Putamen (tissue), 1 donor: ENCODE measurements at places on chromosomes 16 and 17.

- no peak for DNase-seq
Observed at GRCh38 chr17:7284911-7285310, 3.4 kb downstream of the SLC2A4 start.

- DNase-seq = no peak
Observed at GRCh38 chr17:58615768-58616659, 75.8 kb downstream of the TEX14 start.

- DNase-seq = no peak
Observed at GRCh38 chr17:901191-901950, 78.2 kb downstream of the NXN start.

DNA sequence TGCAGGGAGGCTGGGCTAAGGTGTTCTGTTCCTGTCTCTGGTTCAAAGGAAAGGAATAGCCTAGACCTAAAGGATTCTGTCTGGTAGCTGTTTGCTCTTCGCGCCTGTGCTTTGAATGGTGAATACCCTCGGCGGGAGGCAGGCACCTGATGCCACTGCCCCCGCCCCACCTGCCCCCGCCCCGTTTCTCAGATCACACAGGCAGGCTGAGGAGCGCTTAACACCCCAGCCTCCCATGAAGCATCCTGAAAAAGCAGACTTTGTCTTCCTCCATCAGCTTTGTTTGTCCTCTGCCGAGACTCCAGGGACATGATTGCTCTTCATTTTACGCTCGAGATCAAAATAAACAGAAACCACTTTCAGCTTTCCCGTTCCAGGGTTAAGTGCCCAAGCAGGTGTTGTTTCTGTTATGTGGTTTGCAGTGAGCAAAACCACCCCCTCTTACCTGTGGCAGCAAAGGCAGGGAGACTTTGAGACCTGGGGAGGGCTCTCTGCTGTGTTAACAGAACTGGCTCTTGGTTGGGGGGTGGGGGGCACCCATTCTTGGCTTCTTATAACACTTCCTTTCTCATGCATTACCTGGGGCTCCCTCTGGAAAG, 452.1 kb downstream of the WWOX start:
- no peak for DNase-seq

DNA sequence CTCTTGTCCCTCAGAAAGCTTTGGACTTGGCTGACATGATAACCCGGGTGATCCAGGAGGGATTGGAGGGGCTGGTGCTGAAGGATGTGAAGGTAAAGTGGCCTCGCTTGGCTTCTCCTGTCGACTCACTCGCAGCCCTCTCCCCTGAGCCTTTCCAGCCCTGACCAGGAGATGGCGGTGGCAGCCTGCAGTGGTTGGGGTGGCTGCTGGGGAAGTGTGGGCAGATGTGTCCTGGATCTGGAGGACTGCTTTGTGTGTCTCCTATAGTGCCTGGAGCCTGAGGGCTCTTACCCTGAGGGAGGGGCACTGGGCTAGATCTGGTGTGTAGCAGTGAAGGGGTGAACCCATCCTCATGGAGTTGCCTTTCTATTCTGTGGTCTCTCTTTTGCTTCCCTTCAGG, 17.9 kb downstream of the LIG3 start:
- DNase-seq = peak; percentile 70

GRCh38 chr16:1789643-1790045, 3.9 kb downstream of the IGFALS start:
- DNase-seq = no peak

DNA sequence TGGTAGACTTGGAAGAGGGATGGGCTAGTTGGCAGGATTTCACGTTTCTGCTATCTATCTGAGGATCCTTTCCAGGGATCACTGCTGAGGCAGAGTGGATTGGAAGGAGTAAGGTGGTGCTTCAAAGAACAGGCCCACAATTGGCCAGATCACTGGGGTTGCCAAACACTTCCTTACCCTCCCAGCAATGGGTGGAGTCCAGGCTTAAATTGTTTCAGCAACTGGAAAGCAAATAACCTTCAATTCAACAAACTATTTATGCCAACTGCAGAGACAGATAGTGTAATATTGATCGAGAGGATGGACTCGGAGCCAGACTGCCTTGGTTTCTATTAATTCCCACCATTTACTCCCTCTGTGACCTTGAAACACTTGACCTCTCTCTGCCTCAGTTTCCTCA, 2.1 kb downstream of the ARRB2 start:
- no peak for DNase-seq

DNA sequence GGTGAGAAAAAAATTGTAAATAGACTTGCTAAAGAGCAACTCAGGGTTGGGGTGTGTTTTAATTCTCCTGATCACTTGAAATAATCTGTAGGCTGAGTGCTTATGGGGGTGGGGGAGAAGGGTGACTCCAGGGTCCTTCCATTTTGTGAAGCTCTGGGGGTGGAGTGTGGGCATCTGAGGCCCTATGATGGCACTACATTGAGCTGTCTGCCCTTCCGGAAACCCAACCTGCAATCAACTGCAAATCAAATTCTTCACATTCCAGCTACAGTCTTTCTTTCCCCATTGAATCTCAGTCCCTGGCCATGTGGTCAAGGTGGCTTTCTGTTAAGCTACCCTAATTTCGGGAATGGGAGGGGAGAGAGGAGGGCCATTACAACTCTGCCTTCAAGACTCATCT, 6.0 kb upstream of the CDC6 start:
- no peak for DNase-seq

- DNase-seq = no peak
Observed at GRCh38 chr16:66698046-66698445, 1.5 kb upstream of the CMTM4 start.

DNA sequence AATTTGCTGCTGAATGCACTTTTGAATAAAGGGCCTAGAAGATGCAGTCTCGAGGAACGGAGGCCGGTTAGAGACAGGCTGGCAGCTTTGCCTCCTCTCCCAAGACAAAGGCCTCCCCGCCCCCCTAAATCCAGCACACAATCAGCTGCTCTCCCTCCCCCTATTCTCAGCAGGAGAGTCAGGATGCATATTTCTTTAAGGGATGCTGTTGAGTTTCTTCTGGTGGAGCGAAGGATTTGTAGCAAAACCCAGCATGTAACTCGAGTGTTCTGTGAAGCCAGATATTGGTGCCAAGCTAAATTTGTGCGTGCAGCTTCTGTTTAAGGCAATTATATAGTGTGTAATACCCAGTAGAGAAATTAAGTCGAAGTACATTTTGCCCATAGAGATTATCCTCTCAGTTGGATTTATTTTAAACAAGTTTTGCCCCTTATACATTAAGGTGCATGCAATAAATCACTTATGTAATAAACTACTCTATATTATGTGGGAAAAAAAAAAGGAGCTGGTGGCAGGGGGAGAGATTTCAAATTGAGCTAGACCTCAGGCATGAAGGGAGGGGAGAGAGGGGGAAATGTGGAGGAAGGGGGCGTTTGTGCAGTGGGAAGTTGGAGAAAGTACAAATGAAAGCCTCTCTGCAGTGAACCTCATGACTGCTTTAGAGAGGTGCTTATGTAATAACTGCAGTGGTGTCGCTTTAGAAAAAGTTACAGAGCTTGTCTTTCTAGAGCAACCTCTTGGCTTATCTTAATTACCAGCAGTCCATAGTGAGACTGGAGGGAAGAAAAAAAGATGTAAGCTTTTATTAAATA, 599.2 kb downstream of the MAF start:
- DNase-seq = peak; percentile 62

DNA sequence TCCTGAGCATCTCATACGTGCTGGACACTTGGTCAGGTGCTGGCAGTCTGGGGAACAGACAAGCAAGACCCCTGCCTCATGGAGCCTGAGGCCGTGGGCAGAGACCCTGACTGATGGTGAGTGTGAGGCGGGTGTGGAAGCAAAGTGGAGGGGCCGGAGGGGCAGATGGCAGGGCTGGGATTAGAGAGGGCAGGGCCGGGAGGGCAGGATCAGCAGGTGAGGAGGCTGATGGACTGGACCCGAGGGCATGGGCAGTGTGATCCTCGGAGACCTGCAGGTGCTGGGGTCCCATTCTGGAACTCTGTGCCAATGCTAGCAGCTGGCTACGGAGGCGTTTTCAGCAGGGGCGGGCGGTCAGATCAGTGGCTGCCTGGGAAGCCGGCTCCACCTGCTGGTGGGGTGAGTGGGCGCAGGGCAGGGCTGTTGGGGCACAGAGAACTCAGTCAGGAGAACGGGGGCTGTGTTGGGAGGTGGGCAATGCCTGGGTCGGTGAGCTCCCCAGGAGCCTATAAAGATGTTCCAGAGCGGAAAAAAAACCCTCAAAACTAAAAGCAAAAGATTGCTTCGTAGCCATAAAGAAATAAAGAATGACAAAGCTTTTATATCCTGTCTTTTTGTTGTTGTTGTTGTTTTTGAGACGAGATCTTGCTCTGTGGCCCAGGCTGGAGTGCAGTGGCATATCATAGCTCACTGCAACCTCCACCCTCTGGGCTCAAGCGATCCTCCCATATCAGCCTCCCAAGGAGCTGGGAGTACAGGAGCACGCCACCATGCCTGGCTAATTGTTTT, 8.9 kb upstream of the C16orf74 start:
- DNase-seq = no peak

- DNase-seq = no peak
Observed at GRCh38 chr16:50908468-50908867, 166.6 kb downstream of the CYLD start.

- no peak for DNase-seq
Observed at GRCh38 chr16:48914070-48914469, 304.1 kb upstream of the N4BP1 start.

DNA sequence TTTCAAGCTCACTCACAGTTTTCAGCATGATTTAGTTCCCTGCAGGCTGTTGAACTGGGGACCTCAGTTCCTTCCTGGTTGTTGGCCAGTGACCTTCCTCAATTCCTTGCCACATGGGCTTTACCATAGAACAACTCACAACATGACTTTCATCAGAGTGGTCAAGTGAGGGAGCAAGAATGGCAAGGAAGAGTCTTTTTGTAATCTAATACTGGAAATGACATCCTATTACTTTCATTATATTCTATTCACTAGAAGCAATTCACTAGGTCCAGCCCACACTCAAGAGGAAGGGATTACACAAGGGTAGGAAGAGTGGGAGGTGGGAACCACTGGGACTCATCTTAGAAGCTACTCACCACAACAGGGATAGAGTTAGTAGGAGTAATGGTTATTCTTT, 57.6 kb downstream of the SYT17 start:
- DNase-seq = no peak

DNA sequence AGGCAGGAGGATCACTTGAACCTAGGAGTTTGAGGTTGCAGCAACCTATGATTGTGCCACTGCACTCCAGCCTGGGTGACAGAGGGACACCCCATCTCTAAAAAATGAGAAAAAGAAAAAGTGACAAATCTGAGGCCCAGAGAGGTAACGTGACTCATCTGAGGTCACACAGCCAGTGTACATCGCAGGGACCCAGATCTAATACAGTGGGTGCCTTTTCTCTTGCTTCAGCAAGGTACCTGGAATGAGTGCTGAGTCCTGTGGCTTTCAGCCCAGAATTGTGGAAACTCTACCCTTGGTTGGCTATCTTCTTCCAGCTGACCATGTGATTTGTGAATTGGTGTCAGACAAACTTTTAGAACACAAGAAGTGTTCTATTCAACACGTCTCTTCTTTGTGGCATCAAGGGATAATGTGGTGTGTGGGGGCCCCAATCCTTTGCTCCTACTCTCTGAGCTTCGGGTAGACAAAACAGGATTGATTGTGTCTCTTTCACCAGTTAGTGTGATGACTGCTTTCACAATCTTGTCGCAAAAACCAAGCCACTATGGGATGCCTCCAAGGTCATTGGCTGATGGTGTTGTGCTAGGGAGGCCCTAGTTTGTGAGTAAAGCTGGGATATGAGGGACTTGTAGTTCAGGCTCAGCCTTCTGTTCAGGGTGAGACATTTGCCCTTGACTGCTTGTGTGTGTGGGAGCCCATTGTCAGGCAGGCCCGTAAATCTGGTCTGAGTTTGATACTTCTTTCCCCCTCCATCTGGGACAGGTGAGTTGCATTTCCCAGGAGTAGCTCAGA, 71.0 kb downstream of the MSI2 start:
- no peak for DNase-seq

- no peak for DNase-seq
Observed at GRCh38 chr17:42442196-42442565, 16.5 kb upstream of the ATP6V0A1 start.

- no peak for DNase-seq
Observed at GRCh38 chr16:73275448-73275847, 227.5 kb upstream of the ZFHX3 start.

DNA sequence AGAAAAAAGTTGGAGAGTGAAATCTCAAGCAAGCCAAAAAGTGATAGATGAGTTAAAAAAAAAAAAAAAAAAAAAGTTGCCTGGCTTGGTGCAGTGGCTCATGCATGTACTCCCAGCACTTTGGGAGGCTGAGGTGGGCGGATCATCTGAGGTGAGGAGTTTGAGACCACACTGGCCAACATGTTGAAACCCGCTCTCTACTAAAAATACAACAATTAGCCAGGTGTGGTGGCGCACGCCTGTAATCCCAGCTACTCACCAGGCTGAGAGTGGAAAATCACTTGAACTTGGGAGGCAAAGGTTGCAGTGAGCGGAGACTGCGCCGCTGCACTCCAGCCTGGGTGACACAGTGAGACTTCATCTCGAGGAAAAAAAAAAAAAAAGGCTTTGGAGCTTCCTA, 668.8 kb downstream of the WWOX start:
- DNase-seq = no peak

- DNase-seq = no peak
Observed at GRCh38 chr16:31347445-31347844, 7.5 kb upstream of the ITGAX start.
